ENCODE measurements at places on chromosomes 4 and X.

DNA sequence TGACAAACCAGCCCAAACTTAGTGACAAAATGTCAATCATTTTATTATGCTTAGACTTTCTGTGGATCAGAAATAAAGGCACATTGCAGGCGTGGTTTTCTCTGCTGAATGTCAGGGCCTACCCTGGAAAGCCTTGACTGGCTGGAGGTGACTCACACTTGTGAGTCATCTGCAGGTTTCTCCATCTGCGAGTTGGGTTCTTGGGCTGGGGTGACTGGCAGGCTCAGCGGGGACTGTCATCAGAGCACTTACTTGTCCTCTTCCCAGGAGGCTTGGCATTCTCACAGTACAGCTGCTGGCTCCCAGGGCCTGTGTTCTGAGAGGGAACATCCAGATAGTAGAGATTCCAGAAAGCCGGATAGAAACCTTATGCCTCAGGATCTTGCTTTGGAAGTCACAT, 153.8 kb upstream of the AGA start:
- no peaks in the 10 kb centered on the region for H3K4me1 ChIP-seq
- H3K27ac ChIP-seq, result no peak overlapping the region

DNA sequence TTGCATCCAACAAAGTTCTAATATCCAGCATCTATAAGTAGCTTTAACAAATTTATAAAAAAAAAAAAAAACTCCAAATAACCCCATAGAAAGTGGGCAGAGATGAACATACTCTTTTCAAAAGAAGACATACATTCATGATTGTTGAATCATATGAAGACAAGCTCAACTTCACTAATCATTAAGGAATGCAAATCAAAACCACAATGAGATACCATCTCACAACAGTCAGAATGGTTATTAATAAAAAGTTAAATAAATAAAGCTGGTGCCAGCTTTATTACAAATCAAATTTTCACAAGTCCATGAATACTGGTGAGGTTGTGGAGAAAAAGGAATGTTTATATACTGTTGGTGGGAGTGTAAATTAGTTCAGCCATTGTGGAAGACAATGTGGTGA, 592.0 kb downstream of the IQCM start:
- no peak overlapping the region for H3K27ac ChIP-seq
- no peaks in the 10 kb centered on the region for H3K27me3 ChIP-seq
- H3K4me1 ChIP-seq, result no peaks in the 10 kb centered on the region

DNA sequence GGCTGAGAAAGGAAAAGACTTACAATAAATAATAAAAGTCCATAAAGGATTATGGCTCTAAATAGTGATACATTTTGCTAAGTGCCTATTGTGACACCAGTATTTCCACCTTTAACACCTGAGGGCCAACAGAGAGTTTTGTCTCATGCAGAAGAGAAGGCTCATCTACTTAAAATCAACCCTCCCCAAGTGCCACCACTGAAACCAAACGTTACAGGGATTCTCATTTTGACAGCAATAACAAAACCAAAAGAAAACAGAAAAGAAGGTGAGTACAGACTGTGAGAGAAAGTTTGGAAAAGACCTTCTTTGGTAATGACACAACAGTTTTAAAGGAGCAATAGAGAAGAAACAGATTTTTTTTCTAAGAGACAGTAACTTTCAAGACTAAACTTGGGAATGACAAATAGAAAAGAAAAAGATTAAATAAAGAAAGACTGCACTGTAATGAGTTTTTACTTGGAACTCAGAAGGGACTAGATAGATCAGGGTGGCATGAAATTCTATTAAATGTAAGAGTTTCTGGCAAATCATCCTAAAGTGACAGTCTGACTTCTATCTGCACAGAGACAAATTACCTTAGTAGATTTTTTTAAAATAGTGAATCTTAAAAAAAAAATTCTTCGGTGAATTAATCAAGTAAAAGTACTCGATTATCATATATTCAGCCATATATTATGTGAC, 109.7 kb downstream of the ZNF827 start:
- no peak for DNase-seq
- H3K27ac ChIP-seq, result no peak overlapping the region
- H3K36me3 ChIP-seq, result no peaks in the 10 kb centered on the region
- peaks cover 8% of the 10 kb centered on the region for H3K27me3 ChIP-seq
- no peaks in the 10 kb centered on the region for H3K4me1 ChIP-seq

- no peaks in the 10 kb centered on the region for H3K36me3 ChIP-seq
- no peak overlapping the region for H3K4me3 ChIP-seq
- no peak overlapping the region for H3K27ac ChIP-seq
- no peak for DNase-seq
- H3K4me1 ChIP-seq, result no peaks in the 10 kb centered on the region
These were observed 38.8 kb downstream of the MAML3 start for GRCh38 chr4:140115140-140115539.

- no peak overlapping the region for H3K27ac ChIP-seq
- no peaks in the 10 kb centered on the region for H3K27me3 ChIP-seq
- H3K36me3 ChIP-seq, result no peaks in the 10 kb centered on the region
- no peak for DNase-seq
- H3K4me3 ChIP-seq, result no peak overlapping the region
These were observed 1687.5 kb downstream of the STIM2 start for GRCh38 chr4:28548136-28548535.

GRCh38 chr4:177434667-177435066, 7.6 kb downstream of the AGA start:
- no peak overlapping the region for H3K27ac ChIP-seq
- DNase-seq, result no peak
- no peaks in the 10 kb centered on the region for H3K27me3 ChIP-seq
- H3K4me1 ChIP-seq, result no peaks in the 10 kb centered on the region

GRCh38 chr4:90495936-90496335, 368.7 kb downstream of the CCSER1 start:
- no peak for DNase-seq
- no peaks in the 10 kb centered on the region for H3K36me3 ChIP-seq
- H3K4me3 ChIP-seq, result no peak overlapping the region
- no peaks in the 10 kb centered on the region for H3K27me3 ChIP-seq

GRCh38 chrX:141638550-141638949, 49.0 kb downstream of the SPANXA2 start:
- no peaks in the 10 kb centered on the region for H3K36me3 ChIP-seq
- no peak overlapping the region for H3K4me3 ChIP-seq
- H3K27ac ChIP-seq, result no peak overlapping the region
- H3K4me1 ChIP-seq, result no peaks in the 10 kb centered on the region

GRCh38 chrX:80335062-80335830, 85.0 kb upstream of the TENT5D start:
- no peak for DNase-seq
- H3K4me1 ChIP-seq, result no peaks in the 10 kb centered on the region
- H3K36me3 ChIP-seq, result no peaks in the 10 kb centered on the region
- H3K27me3 ChIP-seq, result no peaks in the 10 kb centered on the region

DNA sequence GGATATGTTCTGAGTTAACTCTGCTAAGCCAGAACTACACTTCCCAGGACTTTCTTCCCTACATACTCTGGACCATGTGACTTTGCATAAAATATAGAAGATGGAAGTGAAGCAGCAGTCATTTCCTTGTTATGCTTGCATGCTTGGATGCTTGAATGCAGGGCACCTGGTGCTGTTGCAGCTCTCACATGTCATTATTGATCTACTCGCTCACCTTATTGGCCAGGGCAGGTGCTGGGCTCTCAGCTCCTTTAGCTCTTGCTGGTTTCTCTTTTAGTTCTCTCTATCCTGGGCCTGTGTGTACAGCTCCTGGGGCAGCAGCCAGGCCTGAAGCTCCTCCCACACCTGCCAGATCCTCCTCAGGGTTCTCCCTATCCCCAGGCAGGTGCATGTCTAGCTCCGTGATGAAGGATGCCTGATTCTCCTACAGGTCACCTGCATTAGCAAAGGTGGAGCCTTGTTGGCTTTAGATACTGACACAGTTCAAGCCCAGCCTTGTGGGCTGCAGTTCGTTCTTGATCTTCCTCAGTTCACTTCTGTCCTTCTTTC, 53.3 kb downstream of the MED28 start:
- no peak overlapping the region for H3K4me3 ChIP-seq
- no peak overlapping the region for H3K27ac ChIP-seq
- H3K27me3 ChIP-seq, result 0 out of 3 replicates have a peak, but pooled peaks cover 1% of the 10 kb centered on the region
- H3K4me1 ChIP-seq, result no peaks in the 10 kb centered on the region
- no peak for DNase-seq

- no peak within 1 kb of the TSS for H3K4me3 ChIP-seq
- peaks cover 5% of the 10 kb centered on the region for H3K4me1 ChIP-seq
- H3K36me3 ChIP-seq, result no peaks in the 10 kb centered on the region
These were observed at the start of gene SPINK2 for GRCh38 chr4:56821381-56822243. Gene SPINK2 (minus strand): TSS chr4:56821701. CDS start chr4:56821662, 39 bp downstream.

DNA sequence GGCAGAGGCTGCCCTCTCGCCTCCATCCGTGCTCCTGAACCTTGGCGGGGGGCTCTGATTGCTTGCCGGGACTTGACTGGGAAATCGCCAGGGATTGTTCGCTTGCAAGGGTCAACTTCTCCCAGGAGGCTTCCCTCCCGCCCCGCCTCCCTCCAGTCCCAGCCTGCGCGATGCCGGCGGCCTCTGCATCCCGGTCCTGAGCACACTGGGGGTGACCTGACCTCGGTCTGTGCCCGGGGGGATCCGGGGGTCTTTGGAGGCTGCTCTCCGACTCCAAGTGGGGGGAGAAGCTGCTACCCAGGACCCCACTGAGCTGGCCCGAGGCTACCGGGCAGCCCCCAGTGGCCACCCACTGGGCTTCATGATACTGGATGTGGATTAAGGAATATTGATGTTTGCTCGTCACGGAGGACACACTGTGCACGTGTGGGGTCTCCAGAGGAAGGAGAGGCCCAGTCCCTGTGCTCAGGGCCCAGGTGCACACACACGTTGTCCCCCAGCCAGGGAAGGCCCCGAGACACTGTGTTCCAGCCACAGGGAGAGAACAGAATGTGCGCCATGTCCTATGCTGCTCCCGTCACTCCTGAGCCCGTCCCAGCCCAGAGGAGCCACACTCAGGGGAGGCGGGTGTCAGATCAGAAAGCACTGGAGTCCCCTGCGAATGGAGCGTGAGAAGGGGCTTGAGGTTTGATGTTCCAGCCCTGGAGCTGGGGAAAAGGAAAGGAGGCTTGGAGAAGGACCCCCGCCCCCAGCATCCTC, 55.9 kb upstream of the NKX1-1 start:
- H3K36me3 ChIP-seq, result no peaks in the 10 kb centered on the region
- H3K4me3 ChIP-seq, result no peak overlapping the region
- H3K27ac ChIP-seq, result no peak overlapping the region
- H3K4me1 ChIP-seq, result peaks cover 33% of the 10 kb centered on the region

GRCh38 chr4:52655506-52655905, 3.6 kb downstream of the USP46 start:
- H3K36me3 ChIP-seq, result no peaks in the 10 kb centered on the region
- no peaks in the 10 kb centered on the region for H3K27me3 ChIP-seq
- no peak for DNase-seq

- no peaks in the 10 kb centered on the region for H3K27me3 ChIP-seq
- no peaks in the 10 kb centered on the region for H3K4me1 ChIP-seq
- DNase-seq, result no peak
- no peaks in the 10 kb centered on the region for H3K36me3 ChIP-seq
- no peak overlapping the region for H3K4me3 ChIP-seq
- H3K27ac ChIP-seq, result no peak overlapping the region
These were observed 15.6 kb downstream of the SRPX start for GRCh38 chrX:38205039-38205438.

DNA sequence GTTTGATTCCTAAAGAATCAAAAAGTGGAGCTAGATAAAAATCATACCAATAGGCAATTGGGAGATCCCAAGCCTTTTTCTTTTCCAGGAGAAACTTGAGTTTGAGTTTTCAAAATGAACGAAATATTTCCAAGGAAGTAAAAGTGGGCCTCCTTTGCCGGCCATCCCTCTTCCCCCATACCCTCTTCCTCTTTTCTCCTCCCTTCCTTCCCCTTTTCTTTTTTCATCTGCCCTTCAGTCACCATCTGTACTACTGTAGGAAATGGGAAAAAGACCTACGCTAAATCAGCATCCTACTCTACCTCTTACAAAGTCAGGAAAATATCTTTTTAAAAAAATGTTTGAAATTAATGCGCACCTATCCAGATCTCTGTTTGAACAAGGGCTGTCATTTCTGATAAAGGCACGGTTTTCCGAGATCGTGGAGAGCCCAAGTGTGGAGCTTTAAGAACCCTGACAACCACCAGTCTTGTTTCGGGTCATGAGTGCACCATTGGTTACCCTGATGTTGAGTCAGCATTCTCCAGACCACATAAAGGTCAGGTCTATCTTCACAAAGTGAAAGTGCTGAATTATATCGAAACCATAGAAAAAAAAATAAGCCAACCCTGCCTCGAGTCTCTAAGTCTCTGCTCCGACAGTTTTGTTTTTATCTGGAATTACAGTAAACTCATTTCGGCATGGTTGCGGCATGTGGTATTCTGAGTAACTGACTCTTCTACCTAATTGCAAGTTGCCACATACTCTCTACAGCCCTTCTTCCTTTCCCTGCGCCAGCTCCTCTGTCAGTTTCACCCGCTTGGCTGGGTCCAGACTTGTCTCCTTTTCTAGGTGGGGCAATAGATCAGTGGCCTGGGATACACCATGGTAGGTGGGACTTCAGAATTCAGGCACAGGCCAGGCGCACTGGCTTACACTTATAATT, 140.2 kb upstream of the KLF3 start:
- peak; percentile 55 for DNase-seq
- H3K4me1 ChIP-seq, result peaks cover 13% of the 10 kb centered on the region
- H3K4me3 ChIP-seq, result peak overlapping the region; percentile 2
- no peaks in the 10 kb centered on the region for H3K36me3 ChIP-seq

DNA sequence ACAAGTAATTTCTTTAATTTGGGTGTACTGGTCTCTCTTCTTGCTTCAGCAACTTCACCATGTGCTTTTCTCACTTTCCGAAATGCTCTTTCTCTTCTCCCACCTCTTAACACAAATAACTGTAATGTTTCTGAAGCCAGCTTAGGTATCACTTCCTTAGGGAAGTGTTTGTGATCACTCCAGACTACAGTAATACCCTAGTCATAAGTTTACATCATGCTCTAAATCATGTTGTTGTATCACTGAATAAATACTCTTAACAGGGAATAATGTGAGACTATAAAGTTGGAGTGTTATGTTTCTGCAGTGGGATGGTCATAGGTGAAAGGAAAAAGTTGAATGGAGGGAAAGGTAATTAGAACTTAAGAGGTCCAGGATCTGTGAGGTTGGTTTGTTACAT, 712.3 kb downstream of the C4orf33 start:
- no peaks in the 10 kb centered on the region for H3K4me1 ChIP-seq
- no peaks in the 10 kb centered on the region for H3K27me3 ChIP-seq
- DNase-seq, result no peak
- no peak overlapping the region for H3K27ac ChIP-seq
- no peak overlapping the region for H3K4me3 ChIP-seq

Data from K562 (cell line).